ENCODE measurements at places on chromosomes 13 and 19. TPM values are rescaled to one million over a fixed set of nuclear protein-coding genes. Genes with fewer than 3 reads are reported as not detected.

LAIR1 gene
- total RNA-seq = 3.9 TPM

FOSB gene
- total RNA-seq = 37.9 TPM

HSPB6 gene
- total RNA-seq = 14.2 TPM

SBK2 gene
- 0.28 TPM for total RNA-seq

LSR gene
- 113 TPM for total RNA-seq

ZNF382 gene
- 10.3 TPM for total RNA-seq

ZNF730 gene
- total RNA-seq = 3.4 TPM

PODNL1 gene
- 0.17 TPM for total RNA-seq

STOML3 gene
- not detected for total RNA-seq

CPAMD8 gene
- total RNA-seq = 9.3 TPM

ABCC4 gene
- total RNA-seq = 25.3 TPM

CEACAM1 gene
- 7.1 TPM for total RNA-seq

ZNF208 gene
- not detected for total RNA-seq

DNA sequence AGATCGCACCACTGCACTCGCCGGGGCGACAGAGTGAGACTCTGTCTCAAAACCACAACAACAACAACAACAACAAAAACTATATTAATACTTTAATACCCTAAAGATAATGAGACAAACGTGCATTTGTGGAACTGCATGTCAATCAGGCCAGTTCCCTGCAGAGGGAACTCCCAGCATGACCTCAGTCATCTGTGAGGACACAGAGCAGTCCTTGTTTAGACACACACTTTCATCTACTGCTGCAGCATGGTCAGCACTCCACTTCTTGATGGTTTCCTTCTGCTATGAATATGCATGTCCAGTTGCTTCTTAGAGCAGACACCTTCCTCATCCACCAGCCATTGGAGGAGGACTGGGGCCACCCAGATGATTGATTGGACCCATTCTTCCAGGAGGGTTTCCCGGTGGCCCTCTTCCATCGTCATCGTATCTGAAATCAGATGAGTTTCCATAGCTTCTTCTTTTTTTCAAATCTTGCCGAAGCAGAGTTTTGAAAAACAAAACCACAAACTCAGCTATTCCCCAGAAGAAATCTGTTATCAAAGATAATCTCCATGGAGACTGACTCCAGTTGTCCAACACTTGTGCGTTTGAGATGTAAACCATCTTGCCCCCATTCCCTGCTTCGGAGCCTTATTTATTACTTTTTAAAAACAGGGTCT is 26.5 kb downstream of the ZNF607 start:
- H3K27me3 ChIP-seq = no peaks in the 10 kb centered on the region
- H3K4me3 ChIP-seq = no peak overlapping the region
- no peaks in the 10 kb centered on the region for H3K4me1 ChIP-seq
- no peaks in the 10 kb centered on the region for H3K36me3 ChIP-seq

- no peak for DNase-seq
- H3K36me3 ChIP-seq = no peaks in the 10 kb centered on the region
- peaks cover 9% of the 10 kb centered on the region for H3K4me1 ChIP-seq
- peaks cover 26% of the 10 kb centered on the region for H3K27me3 ChIP-seq
- no peak overlapping the region for H3K27ac ChIP-seq
These were observed 49.4 kb downstream of the RASA3 start for GRCh38 chr13:114082849-114083645.

- H3K4me1 ChIP-seq = peaks cover 15% of the 10 kb centered on the region
- DNase-seq = peak; percentile 75
- no peaks in the 10 kb centered on the region for H3K27me3 ChIP-seq
- H3K36me3 ChIP-seq = no peaks in the 10 kb centered on the region
These were observed 11.4 kb downstream of the TPGS1 start for GRCh38 chr19:518598-519231.

DNA sequence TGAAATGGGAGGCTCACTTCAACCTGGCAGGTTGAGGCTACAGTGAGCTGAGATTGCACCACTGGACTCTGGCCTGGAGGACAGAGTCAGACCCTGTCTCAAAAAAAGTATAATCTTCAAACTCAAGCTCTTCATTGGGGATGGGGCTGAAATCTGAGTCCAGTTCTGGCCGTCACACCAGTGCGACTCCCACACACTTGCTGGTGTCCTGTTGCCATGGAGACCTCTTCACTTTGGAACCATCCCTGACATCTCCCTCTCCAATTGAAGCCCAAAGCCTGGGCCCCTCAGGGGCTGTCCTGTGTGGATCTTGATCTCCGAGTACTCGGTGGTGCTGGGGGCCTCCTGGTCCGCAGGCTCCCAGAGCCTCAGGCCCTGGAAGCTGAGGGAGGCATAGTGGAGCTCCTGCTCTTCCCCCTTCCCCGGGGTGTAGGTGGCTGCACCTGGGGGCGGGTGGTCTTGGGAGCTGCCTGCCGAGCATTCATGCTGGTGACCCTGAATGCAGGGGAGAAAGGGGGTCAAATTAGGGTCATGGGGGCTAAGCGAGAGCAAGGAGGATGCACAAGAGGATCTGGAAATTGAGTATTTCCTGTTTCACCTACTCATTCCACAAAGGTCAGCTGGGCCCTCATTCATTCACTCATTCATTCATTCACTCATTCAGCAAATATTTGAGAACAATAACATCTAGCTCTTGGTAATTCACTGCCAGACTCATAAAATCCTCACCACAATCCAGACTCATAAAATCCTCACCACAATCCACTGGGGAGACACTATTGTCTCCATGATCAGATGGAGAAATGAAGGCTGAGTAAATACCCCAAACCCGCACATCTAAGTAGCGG is 11.0 kb downstream of the SIGLEC11 start:
- peaks cover 34% of the 10 kb centered on the region for H3K4me1 ChIP-seq
- DNase-seq = no peak
- no peak overlapping the region for H3K27ac ChIP-seq
- no peaks in the 10 kb centered on the region for H3K36me3 ChIP-seq
- H3K4me3 ChIP-seq = no peak overlapping the region

- no peak overlapping the region for H3K4me3 ChIP-seq
- no peaks in the 10 kb centered on the region for H3K27me3 ChIP-seq
- no peaks in the 10 kb centered on the region for H3K4me1 ChIP-seq
- H3K27ac ChIP-seq = no peak overlapping the region
These were observed 12.2 kb upstream of the TTYH1 start for GRCh38 chr19:54403054-54403453.

DNA sequence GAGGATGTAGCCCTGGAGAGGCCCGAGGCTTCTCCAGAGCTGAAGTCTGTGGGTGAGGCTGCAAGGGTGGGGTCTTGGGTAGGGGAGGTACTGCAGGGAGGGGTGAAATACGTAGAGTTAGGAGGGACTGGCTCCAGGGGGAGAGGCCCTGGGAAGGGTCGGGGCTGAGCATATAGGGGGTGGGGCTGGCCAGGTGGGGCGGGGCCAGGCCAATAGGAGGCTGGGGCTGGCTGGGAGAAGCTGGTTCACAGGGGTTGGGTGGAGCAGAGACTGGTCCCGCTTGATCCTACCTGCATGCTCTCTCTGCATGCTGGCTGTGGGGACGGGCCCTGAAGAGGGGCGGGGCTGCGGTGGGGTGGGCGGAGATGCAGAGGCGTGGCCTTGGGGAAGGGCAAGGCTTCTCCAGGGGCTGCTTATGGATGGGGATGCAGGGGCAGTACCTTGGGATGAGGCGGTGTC is 51.9 kb downstream of the CELF5 start:
- H3K4me1 ChIP-seq = peaks cover 2% of the 10 kb centered on the region
- H3K36me3 ChIP-seq = no peaks in the 10 kb centered on the region
- H3K27me3 ChIP-seq = peaks cover 9% of the 10 kb centered on the region

GRCh38 chr13:28313579-28313978 is 175.2 kb downstream of the PAN3 start:
- no peaks in the 10 kb centered on the region for H3K36me3 ChIP-seq
- H3K27me3 ChIP-seq = no peaks in the 10 kb centered on the region
- peaks cover 8% of the 10 kb centered on the region for H3K4me1 ChIP-seq
- no peak overlapping the region for H3K27ac ChIP-seq
- DNase-seq = peak; percentile 29

- no peaks in the 10 kb centered on the region for H3K36me3 ChIP-seq
- no peak overlapping the region for H3K4me3 ChIP-seq
- no peak for DNase-seq
- no peaks in the 10 kb centered on the region for H3K4me1 ChIP-seq
- H3K27ac ChIP-seq = no peak overlapping the region
These were observed 218.1 kb downstream of the TBC1D4 start for GRCh38 chr13:75263741-75264407.

DNA sequence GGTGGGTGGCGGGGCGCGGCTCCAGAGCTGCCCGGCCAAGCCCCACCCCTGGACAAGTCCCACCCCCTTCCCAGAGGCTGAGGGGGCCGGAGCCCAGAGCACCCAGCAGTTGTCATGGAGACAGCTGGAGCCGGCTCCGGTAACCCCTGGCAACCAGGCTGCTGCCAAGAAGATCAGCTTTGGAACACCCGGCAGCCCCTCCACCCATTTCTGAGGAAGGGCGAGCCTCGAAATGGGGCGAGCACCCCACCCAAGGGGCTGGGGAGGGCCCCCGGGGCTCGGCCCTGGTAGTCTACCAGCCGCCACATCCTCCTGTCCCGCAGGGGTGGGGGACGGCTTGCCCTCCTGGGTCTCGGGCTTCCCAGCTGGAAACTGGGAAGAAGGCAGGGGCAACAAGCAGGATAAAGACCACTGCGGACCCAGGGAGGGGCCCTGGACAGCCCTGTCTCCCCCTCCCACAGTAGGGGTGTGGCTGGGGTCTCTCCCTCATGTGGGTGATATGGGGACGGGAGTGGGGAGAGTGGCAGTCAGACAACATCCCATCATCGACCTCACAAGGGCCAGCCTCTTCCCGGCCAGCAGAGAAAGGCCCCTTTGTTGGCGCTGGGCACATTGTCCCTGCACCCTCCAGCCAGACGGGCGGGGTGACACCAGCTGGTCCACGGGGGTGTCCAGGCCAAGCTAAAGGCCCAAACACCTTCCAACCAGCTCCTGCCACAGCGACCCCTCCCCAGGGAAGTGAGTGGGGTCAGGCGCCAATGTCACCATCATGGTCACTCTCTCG is 1.5 kb downstream of the CERS1 start:
- peaks cover 4% of the 10 kb centered on the region for H3K27me3 ChIP-seq
- H3K4me3 ChIP-seq = no peak overlapping the region
- H3K27ac ChIP-seq = no peak overlapping the region
- no peaks in the 10 kb centered on the region for H3K36me3 ChIP-seq
- peaks cover 6% of the 10 kb centered on the region for H3K4me1 ChIP-seq

DNA sequence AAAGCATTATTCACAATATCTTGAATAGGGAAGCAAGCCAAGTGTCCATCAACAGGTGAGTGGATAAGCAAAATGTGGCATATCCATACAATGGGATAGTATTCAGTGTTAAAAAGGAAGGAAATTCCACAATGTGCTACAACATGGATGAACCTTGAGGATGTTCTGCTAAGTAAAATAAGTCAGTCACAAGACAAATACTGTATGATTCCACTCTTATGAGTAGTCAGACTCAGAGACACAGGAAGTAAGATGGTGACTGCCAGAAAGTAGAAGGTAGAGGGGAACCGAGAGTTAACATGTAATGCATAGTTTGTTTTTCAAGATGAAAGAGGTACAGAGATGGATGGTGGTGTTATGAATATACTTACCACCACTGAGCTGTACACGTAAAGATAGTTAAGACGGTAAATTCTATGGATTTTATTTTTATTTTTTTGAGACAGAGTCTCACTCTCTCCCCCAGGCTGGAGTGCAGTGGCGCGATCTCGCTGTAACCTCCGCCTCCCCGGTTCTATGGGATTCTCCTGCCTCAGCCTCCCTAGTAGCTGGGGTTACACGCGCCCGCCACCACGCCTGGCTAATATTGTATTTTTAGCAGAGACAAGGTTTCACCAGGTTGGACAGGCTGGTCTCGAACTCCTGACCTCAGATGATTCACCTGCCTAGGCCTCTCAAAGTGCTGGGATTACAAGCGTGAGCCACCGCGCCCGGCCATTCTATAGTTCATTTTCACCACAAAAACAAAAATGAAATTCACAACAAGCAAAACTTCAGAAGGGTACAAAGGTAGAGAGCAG is 1.0 kb upstream of the CHAMP1 start:
- peaks cover 10% of the 10 kb centered on the region for H3K4me1 ChIP-seq
- H3K27me3 ChIP-seq = no peaks in the 10 kb centered on the region
- no peak for DNase-seq
- H3K27ac ChIP-seq = peak overlapping the region; percentile 97
- H3K36me3 ChIP-seq = no peaks in the 10 kb centered on the region

- H3K36me3 ChIP-seq = no peaks in the 10 kb centered on the region
- H3K4me1 ChIP-seq = peaks cover 29% of the 10 kb centered on the region
- no peaks in the 10 kb centered on the region for H3K27me3 ChIP-seq
These were observed 4.5 kb downstream of the PPP1R12C start for GRCh38 chr19:55112777-55113569.

- H3K4me3 ChIP-seq = no peak overlapping the region
- DNase-seq = peak; percentile 50
- H3K36me3 ChIP-seq = no peaks in the 10 kb centered on the region
- H3K27me3 ChIP-seq = no peaks in the 10 kb centered on the region
- H3K4me1 ChIP-seq = no peaks in the 10 kb centered on the region
- no peak overlapping the region for H3K27ac ChIP-seq
These were observed 192.6 kb downstream of the MAB21L1 start for GRCh38 chr13:35283856-35284255.

DNA sequence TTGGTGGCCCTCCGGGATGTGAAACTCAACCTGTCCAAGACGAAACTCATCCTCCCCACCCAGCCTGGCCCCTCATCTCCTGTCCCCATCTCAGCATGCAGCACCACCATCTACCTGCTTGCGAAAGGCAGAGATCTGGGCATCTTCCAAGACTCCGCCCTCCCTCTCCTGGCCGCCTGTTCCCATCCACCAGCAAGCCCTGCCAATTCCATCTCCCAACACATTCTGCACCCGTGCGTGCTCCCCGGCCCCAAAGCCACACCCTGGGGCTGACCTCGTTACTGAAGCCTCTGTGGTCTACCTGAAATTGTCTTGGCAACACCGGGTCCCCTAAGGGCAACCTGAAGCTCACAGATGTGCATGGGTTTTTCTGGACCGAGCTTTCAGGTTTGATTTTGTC is 13.2 kb upstream of the CAMSAP3 start:
- H3K27me3 ChIP-seq = no peaks in the 10 kb centered on the region
- no peaks in the 10 kb centered on the region for H3K36me3 ChIP-seq
- no peak for DNase-seq
- no peak overlapping the region for H3K4me3 ChIP-seq

GRCh38 chr13:107144432-107144831 is 576.5 kb upstream of the ARGLU1 start:
- H3K27ac ChIP-seq = no peak overlapping the region
- H3K4me1 ChIP-seq = no peaks in the 10 kb centered on the region

DNA sequence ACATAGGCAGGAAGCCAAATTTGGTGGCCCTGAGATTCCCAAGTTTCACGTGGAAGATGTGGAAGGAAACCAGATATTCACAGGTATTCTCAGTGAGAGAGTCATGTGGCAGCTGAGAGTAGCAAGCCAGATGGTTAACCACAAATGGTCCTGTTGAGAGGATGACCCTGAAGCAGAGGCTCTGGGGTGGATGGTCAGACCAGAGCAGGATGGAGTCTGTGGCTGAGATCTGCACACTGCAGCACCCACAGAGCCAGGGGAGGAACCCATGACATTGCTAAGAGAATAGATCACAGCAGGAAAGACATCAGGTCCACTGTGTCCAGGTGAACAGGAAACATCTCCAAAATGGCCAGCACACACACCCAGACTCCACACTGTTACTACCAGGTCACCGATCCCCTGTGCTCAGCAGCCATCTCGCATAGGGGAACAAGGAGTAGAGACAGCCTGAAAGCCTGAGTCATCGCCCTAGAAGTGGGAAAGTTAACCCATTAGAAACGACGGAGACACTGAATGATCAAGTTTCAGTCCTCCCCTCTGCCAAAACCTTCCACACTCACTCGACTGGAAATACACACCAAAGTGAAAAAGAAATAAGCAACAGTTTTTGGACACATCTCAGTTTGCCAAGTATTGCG is 160.0 kb downstream of the RBM26 start:
- H3K4me1 ChIP-seq = no peaks in the 10 kb centered on the region
- DNase-seq = no peak

GRCh38 chr13:98761986-98762616 is 9.6 kb upstream of the SLC15A1 start:
- no peaks in the 10 kb centered on the region for H3K36me3 ChIP-seq
- no peak for DNase-seq
- peaks cover 12% of the 10 kb centered on the region for H3K4me1 ChIP-seq
- no peaks in the 10 kb centered on the region for H3K27me3 ChIP-seq
- no peak overlapping the region for H3K4me3 ChIP-seq

Data from hepatocyte (in vitro differentiated cells).